ENCODE measurements at places on chromosomes 16 and 17.

- DNase-seq: no peak
Measured at GRCh38 chr16:57477531-57478202, 8.6 kb downstream of the DOK4 start.

GRCh38 chr17:67043283-67043682 lies 1.1 kb upstream of the CACNG1 start:
- no peak for DNase-seq

GRCh38 chr17:50221266-50221863 lies 19.9 kb upstream of the COL1A1 start:
- DNase-seq: no peak

DNA sequence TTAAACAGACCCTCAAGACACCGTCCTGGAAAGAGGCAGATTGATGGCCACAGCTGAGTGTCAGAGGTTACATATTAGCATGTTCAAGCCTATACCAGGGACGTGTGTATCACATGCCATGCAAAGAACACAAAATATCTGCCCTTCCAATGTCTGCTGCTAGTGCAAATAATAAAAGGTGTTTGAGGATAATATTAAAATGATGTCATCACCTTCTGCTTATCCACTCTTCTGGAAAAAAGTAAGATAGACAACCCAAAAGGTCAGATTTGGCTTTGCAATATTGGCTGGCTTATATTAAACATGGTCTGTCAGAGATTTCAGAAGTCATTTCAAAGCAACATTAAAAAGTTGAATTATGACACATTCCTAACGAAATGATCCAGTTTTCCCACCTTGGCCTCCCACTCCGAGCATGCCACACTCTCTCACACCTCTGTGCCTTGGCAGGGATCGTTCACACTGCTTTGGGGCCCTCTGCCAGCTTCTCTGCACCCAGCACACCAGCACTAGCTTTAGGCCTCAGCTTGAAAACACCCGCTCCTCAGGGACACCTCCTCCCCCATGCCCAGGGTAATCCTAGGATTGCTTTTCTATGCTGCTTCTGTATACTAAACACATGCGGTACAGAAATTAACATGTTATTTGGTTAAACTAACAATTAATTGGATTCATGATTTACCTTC lies 248.2 kb downstream of the NTN1 start:
- DNase-seq: no peak

DNA sequence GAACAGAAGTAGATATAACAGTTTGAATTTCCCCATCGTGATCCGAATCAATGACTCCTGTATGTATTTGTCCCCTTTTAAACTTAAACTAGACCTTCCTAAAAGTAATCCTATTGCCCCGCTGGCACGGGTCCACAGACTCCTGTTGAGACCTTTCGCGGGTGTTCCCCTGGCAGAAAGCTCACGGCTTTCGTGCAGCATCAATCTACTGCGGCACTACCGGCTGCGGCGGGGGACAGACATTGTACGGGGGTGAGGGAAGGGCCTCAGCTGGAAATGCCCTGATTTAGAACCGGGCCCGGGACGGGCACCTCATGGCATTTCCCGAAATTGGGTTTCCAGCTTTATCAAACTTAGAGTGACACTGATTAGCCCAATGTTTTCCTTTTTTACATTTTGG lies 14.6 kb downstream of the IL32 start:
- DNase-seq: no peak

- DNase-seq: no peak
Measured at GRCh38 chr16:83856792-83857191, 42.1 kb upstream of the MLYCD start.

DNA sequence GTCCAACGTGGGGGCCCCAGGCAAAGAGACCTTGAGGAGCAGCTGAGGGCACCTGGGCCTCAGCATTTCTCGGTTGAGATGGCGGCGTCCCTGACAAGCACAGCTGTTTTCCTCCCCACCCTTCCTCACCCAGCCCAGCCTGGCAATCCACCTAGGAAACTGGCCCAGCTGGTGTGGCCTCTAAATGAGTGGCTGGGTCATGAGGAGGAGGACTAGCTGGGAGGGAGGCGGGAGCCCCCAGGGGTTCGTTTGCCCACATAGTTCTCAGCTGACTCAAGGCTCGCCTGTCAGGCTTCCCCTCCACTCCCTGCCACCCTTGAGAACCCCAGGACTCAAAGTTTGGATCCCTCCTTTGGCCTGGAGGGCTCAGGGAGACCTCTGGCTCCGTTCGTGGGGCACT lies 5.9 kb downstream of the RNF222 start:
- no peak for DNase-seq

DNA sequence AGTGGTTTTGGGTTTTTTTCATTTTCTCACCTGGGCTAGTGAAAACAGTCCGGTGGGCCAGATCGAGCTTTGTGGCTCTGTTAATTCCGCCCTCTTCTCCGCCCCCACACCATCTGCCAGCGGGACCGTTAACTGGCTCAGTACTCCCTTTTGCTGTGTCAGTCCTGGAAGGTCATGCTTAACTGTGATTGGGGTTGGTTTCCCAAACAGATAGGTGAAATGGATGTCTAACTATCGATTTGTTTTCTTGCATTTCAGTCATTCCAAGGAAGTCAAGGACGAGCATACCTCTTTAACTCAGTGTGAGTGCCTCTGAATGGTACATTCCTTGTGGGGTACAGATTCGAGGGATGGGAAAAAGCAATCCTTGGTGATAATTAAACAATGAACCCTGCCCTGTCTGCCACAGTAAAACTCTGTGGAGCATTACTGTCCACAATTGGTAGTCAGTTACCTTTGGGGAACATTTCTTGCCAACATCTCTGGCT lies 56.7 kb downstream of the YPEL2 start:
- DNase-seq: no peak

- peak; percentile 67 for DNase-seq
Measured at GRCh38 chr16:27230562-27231001, 27.3 kb downstream of the KDM8 start.

DNA sequence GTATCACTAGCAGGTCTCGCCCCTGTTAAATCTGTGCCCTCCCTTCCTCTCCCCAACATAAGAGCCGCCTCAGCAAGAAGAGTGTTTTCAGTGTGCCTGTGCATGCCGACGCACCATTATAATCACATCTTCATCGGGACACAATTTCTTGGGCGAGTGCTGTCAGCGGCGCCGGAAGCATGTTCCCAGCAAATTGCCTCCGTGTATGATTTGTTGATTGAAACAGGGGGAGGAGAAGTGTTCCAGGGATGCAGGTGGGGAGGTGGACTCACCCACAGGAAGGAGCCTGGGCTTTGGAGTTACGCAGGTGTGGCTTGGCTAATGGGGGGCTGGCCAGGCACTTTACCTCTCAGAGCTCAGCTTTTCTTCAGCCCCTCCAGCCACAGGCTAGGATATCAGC lies 53.6 kb downstream of the SPACA3 start:
- no peak for DNase-seq

- DNase-seq: no peak
Measured at GRCh38 chr16:58280846-58281301, 14.0 kb downstream of the PRSS54 start.
